ENCODE measurements at places on chromosomes 12 and 14.
A peak's percentile ranks its signal among the peaks of the same experiment; 100 is the strongest.

- no peak for DNase-seq
Measured at GRCh38 chr14:67486890-67487289, 1.6 kb downstream of the TMEM229B start.

GRCh38 chr12:74166096-74166495 lies 371.5 kb upstream of the ATXN7L3B start:
- DNase-seq = no peak

- DNase-seq = no peak
Measured at GRCh38 chr12:120067901-120068300, 48.7 kb downstream of the RAB35 start.

DNA sequence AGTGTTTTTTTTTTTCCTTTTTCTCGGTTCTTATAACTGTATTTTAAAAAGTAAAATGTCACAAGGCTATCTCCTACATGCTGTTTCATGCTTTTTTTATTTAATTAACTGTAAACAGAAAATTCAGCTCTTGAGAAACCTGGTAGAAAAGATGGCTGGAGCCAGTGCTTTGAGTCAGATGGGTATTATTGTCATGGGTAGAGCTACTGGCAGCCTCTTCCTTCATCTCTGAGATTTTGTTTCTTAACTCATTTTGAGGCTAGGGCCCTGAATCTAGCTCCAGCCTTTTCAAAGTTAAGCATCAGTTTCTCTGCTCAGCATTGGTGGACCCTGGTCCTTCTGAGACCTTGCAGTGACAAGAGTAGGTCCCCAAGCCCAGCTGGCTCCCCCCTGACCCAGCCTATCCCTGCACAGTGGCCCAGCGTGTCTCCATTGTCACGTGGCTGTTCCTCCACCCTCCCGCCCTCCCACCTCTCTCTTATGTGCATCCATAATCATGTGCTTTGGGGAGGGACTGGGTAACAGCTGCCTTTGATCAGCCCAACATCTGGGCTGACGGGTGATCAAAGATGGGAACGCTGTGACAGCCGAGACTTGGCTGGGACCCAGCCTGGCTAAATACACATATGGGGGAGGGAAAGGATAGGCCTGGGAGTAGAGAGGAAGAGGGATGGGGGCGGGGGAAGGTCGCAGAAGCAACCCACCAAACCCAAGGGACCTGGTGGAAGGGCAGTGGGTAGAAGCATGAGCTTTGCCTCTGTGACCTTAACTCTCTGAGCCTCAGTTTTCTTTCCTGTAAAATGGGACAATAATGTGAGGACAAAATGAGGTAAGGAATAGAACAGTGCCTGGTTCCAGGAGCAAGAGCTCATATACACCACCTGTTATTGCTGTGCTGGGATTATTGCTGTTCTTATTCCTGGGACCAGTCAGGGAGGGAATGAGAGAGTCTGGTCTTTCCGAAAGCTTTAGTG lies 24.4 kb upstream of the RBM19 start:
- no peak for DNase-seq

GRCh38 chr12:122656298-122656697 lies 46.9 kb downstream of the HCAR2 start:
- DNase-seq = no peak

- no peak for DNase-seq
Measured at GRCh38 chr14:104176611-104177010, 38.2 kb downstream of the KIF26A start.

GRCh38 chr12:132172619-132173018 lies 28.4 kb downstream of the NOC4L start:
- DNase-seq = no peak

DNA sequence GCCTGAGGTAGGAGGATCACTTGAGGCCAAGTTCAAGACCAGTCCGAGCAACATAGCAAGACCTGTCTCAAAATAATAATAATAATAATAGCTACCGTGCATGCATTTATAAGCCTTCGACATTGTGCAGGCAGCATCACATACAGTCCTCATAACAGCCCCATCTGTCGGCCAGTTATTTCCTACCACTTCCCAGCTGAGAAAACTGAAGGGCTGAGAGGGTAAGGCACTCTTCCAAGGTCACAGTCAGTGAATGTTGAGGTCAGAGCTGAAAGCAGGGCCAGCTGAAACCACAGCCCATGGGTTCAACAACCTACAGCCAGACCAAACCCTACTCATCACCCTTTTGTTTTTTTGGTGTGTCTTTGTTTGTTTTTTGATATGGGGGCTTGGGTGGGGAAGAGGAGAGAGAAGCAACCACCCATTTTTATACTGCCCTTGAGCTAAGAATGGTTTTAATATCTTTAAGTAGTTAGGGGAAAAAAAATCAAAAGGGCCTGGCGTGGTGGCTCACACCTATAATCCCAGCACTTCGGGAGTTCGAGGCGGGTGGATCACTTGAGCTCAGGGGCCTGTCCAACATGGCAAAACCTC lies 16.8 kb upstream of the ITPK1 start:
- DNase-seq = no peak

GRCh38 chr12:118299791-118300460 lies 72.8 kb downstream of the TAOK3 start:
- DNase-seq = no peak

GRCh38 chr14:98171654-98172053 lies 1100.3 kb downstream of the BCL11B start:
- DNase-seq = no peak

DNA sequence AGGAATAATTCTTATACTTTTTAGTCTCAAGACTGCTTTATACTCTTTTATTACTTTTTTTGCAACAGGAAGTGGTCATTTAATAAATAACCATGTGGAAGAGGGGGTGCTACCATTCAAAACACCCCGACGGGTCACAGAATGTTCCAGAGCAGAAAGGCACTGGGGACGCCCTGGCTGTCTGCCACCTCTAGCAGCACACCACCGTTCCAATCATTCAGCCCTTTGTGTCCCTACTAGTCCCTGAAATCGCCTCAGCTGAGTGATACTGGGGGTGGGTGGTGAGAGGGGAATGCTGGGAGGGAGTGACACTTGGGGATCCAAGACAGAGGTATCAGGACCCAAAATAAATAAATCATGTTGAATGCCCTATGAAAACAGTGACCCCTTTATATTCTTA lies 52.4 kb downstream of the MON2 start:
- no peak for DNase-seq

DNA sequence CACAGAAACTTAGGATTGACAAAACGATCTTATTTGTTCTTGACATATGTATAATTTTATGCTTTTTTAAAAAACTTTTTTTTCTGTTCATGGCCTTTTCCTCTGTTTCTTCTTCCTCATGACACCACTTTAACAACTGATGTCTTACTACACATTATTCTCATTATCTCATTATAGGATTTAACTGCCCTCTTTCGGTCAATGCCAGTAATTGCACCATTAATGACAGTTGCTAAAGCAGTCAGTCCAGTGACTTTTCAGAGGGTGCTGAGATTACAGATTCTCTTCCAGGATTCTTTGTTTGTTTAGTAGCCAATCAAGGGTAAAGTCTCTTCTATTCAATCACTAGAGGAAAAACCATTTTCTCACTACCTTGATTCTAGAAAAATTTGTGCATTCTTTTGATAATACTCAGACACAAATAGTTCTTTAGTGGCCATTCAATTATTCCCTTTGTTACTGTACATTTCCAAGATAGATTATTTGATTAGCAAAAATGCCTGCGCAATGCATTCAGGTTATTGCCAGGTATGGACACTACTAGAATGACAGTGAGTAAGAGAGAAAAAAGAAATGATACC lies 50.1 kb downstream of the KLRG1 start:
- peak; percentile 29 for DNase-seq

- no peak for DNase-seq
Measured at GRCh38 chr12:79056775-79057174, 192.2 kb downstream of the SYT1 start.

DNA sequence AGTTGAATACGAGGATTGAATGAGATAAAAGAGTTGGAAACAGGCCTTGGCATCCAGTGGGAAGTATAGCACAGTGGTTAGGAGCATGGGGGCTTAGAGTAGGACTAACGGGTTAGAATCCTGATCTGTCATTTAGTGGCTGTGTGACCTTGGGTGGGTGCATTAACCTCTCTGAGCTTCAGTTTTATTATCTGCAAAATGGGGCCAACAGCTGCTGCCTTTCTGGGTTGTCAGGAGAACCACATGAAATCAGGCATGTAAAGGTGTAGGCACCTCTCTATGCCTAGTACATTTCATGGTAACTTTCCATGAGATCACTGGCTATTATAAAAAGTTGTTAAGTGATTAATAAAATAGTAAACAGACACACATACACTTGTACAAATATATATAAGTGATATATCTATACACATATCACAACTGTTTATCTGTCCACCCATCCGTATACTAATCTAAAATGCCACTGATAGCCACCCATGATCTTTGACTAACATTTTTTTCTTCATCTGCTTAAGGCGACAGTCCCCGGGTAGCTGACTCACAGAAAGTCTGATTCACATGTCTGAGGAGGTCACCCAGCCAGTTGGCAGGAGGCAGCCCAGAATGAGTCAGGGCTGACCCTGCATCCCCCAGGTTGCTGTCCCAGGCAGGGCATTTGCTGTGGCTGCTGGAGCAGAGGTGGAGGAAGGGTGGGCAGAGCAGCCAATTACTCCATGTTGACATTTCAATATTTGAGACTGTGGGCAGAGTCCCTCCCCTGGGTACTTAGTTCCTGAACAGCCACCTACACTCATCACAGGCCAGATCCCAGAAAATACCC lies 125.6 kb upstream of the NOS1 start:
- no peak for DNase-seq

Measured in renal cortex interstitium (tissue), 15 donors.